Hematopoietic multipotent progenitor cell treated with erythropoietin and hydrocortisone succinate and interleukin-3 and kit ligand, for 4 days (in vitro differentiated cells): ENCODE measurements at places on chromosomes 7 and 10.

GRCh38 chr10:13376746-13377145 is 28.7 kb upstream of the SEPHS1 start:
- DNase-seq, result no peak

GRCh38 chr10:88195841-88196240 is 332.4 kb downstream of the PTEN start:
- DNase-seq, result no peak

GRCh38 chr7:123155571-123155970 is 44.2 kb downstream of the SLC13A1 start:
- DNase-seq, result no peak

DNA sequence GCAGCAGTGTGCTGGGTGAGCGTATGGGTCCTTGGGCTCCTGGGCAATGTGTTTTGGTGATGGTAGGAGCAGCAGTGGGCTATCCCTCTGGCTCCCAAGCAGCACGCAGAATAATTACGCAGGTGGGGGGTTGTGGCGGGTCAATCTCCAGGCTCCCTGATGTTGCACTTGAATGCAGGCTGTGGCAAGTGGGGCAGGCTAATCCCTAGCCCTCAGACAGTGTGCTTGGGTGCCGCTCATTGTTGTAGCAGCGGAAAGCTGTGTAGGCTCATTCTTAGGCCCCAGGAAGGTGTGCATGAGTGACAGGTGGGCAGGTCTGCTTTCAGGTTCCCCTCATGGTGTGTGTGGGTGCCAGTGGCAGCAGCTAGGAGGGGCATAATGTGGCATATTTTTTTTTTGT is 44.1 kb downstream of the LOXL4 start:
- DNase-seq, result no peak

GRCh38 chr10:8088504-8088903 is 34.0 kb downstream of the GATA3 start:
- peak; percentile 71 for DNase-seq

- peak; percentile 77 for DNase-seq
Measured at GRCh38 chr7:16657656-16658279, 11.8 kb downstream of the BZW2 start.

- DNase-seq, result no peak
Measured at GRCh38 chr10:75028748-75029147, 82.7 kb upstream of the SAMD8 start.

- no peak for DNase-seq
Measured at GRCh38 chr7:117051808-117052207, 98.5 kb downstream of the ST7 start.

- peak; percentile 72 for DNase-seq
Measured at GRCh38 chr7:5755704-5756504, 25.6 kb downstream of the RNF216 start.

DNA sequence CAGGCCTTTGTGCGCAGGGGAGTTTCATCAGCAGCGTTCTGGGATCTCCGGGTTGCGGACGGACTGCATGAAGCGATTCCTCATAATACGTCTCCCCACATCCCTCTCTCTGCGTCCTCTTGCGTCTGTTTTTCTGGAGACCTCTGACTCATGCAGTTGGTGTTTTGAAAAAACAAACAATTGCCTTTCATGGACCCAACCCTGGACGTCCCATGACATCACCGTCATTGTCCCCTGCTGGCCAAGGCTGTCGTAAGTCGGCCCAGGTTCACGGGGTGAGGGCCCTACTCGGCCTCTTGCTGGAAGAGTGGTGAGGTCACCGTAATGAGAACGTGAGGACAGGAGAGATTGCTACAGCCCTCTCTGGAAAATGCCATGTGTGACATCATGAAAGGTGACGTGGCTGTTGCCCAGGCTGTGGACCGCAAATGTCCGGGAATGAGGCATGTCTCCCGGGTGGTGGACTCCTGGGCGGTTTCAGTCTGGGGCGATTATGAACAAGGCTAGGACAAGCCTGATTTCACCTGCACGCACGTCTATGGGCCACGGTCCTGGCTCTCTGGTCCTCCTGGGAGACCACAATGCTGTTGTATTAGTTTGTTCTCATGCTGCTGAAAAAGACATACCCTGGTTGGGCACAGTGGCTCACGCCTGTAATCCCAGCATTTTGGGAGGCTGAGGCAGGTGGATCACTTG is 9.8 kb upstream of the MAFK start:
- DNase-seq, result no peak

GRCh38 chr10:49534670-49535381 is 4.1 kb downstream of the ERCC6 start:
- peak; percentile 20 for DNase-seq

- DNase-seq, result no peak
Measured at GRCh38 chr10:131201741-131202515, 109.6 kb downstream of the TCERG1L start.

DNA sequence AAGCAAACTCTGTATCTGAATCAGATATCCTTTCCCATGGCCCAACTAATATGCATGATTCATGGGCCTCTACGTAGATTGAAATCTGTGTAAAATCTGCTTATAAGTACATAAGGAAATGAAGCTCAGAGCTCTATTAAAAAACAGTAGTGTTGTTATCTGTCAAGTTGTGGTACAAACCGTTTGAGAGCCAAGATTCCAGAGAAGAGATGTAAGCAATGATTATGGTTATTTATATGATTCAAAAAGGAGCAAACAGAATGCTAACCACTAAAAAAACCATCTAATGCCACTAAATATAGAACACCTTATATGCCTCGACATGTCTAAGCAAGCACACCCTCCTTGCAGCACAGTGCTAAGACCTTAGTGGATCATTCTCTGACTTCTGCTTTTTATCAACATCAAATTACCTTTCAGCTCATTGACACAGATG is 26.6 kb downstream of the RPP38 start:
- DNase-seq, result peak; percentile 13

DNA sequence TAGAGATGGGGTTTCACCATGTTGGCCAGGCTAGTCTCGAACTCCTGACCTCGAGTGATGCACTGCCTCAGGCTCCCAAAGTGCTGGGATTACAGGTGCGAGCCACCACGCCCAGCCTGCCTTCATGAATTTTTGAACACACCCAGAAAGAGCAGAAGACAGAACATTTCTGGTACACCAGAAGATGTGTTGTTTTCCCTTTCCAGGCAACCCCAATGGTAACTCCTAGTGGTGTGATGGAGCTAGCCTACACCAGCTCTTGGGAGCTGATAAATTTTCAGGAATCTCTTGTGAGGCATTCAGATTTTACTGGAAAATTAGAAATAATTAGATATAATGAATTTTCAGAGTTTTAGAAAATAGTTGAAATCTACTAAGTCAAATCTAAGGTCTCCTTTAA is 904 bp upstream of the CCDC7 start:
- peak; percentile 7 for DNase-seq

DNA sequence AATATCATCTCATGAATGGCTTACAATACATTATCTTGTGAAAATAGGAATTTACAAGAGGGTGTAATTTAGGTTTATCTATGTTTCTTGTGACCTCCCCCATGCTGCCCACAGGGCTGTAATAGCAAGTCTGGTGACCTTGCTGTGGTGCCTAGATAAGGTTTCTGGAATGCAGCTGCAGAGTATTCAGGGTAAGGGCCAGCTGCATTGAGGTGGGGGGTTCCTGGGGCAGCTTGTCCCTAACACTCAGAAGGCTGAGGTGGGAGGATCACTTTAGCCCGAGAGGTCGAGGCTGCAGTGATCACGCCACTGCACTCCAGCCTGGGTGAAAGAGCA is 5.3 kb upstream of the DHTKD1 start:
- DNase-seq, result peak; percentile 96

- no peak for DNase-seq
Measured at GRCh38 chr10:33773253-33773573, 438.7 kb upstream of the NRP1 start.

DNA sequence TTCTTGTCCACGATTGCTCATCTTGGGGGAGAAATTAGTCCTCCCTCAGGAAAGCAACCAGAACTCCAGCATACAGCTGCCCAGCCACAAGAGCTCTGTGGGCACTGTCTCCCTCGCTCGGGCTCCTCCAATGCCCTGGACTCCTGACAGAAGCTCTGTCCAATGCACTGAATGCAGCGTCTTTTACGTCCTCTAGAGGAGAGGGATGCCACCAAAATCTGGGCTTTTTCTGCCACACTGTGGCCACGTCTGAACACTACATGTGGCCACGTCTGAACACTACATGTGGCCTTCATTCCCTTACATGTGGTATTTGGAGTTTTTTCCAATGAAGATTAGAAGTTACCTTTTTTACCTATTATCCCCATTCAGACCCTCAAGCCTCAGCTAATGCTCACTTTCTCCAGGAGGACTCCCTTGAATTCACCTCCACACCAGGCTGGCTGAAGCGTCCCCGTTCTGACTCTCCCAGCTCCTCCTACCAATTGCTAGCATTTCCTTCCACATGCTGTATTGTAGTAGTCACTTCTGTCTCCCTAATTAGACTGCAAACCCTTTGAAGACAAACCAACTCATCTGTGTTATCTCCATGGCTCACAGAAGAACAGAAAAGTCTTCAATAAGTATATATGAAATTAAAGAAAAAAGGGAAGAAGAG is 134.3 kb upstream of the PDE1C start:
- DNase-seq, result peak; percentile 79

DNA sequence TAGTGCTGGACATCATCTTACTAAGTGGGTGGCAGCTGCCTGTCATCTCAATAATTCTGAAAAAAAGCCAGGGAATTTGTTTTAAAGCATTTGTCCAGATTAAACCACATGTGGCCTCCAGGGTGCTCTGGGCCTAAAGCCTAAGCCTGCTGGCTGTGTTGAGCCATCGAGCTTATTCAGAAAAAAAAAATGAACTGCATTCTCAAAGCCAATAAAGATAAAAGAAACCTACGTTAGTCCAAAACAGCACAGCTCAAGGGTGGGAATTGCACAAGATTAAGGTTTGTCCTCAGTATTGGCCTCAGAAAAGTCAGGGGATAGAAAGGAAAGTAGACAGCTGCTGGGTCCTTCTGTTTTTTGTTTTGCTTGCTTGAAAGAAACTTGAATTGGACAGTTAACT is 22.6 kb upstream of the PRTFDC1 start:
- DNase-seq, result no peak

DNA sequence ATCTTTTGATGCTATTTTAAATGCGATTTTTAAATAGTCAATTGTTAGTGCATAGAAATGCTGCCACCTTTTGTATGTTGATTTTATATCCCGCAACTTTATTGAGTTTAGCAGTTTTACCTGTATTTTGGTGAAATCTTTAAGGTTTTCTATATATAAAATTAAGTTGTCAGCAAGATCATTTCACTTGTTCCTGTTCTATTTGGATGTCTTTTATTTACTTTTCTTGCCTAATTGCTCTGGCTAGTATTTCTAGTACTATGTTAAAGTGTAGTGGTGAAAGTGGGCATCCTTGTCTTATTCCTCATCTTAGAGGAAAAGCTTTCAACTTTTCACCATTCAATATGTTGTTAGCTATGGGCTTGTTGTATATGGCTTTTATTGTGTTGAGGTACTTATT is 813.3 kb upstream of the CELF2 start:
- DNase-seq, result no peak

DNA sequence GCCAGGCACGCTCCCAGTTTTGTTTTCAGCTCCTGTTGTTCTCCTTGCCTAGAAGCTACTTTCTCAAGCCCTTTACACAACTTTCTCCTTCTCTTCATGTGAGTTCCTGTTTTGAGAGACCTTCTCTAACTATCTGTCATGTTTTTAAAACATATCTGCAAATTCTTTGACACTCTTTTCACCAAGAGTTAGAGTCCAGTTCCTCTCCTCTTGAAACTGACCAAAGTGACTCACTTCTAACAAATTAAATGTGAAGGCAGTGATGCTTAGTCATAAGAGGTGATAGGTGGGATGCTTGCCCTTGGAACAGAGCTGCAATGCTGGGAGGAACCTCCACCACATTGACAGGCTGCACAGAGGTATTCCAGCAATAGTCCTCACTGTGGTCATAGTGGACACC is 25.3 kb downstream of the ZSCAN25 start:
- no peak for DNase-seq

GRCh38 chr7:14761510-14762296 is 140.8 kb downstream of the DGKB start:
- DNase-seq, result no peak

GRCh38 chr7:41466760-41467384 is 236.0 kb downstream of the INHBA start:
- DNase-seq, result no peak

DNA sequence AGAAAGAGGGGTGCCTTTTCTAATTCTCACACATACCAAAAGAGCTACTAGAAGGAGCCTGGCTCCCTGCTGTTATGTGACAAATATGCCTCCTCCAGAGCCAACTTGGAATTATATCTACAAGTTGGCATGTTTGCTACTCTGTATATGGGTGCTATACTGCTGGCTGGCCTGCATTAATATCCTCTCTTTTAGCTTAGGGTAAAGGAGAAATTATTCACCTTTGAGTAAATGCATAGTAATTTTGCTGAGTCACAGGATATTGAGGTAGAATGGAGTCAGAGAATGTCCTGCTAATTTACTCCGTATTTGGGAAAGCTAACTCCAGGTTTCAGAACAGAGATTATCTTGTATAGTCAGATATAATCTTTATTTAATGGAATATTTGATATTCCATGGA is 24.2 kb upstream of the LIPN start:
- no peak for DNase-seq

- no peak for DNase-seq
Measured at GRCh38 chr10:121131014-121131413, 279.9 kb downstream of the WDR11 start.

DNA sequence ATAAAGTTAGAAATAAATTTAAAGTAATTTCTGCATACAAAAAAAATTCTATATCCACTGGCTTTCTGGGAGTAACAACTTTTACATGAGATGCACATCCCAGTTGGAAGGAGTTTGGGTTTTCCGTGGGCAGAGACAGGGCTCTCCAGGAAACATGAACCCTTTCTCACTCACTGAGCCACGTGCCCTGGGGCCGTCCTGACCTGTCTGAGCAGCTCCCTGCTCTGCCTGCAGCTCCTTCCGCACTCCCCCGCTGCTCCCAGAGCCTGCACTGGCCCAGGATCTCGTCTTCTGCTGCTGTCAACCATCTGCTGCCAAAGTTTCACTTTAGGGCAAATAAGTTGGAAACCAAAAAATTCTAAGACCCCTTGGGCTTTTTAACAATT is 169.1 kb downstream of the DIP2C start:
- no peak for DNase-seq

DNA sequence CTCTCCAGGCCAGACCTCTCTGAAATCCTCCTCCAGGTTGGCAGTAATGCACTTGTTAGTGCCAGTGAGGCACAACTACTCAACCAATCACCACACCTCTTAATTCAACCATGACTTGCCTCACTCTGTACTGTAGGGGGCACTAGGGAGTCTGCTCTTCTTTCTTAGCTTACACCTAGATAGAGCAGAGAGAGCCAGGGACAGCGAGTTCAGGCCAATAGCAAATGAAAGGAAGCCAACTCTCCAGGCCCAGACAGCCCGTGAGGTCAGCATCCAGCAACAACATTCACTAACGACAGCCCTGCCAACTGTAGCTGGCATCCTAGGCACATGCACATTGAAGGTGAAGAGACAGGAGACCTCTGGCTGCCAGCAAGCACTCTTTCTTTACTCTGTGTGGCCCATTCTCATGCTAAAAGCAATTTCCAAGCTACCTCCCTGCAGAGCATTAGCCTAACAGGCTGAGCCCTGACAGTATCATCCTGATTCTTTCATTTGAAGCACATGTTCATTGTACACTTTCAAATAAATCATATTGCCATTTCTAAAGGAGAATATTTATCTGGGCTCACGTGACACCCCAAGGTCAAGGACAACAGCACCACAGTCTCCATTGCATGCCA is 136.3 kb downstream of the DPY19L1 start:
- DNase-seq, result peak; percentile 21
